Suprapubic skin (tissue), 4 donors: ENCODE measurements at places on chromosomes 7 and 10. TPM values are rescaled to one million over a fixed set of nuclear protein-coding genes. Genes with fewer than 3 reads are reported as not detected.

DOCK4 gene
- total RNA-seq: 7.5 TPM

CNTNAP2 gene
- total RNA-seq: 0.89 TPM

FGFR2 gene
- total RNA-seq: 105 TPM

TMEM213 gene
- total RNA-seq: 18.1 TPM

RBM20 gene
- total RNA-seq: 1.6 TPM

SSC4D gene
- 0.42 TPM for total RNA-seq

SUN3 gene
- total RNA-seq: not detected

FLNC gene
- total RNA-seq: 4.2 TPM

NUPR2 gene
- 4.5 TPM for total RNA-seq

ASZ1 gene
- not detected for total RNA-seq

CAMK1D gene
- total RNA-seq: 26.4 TPM

TYW1B gene
- total RNA-seq: 1.4 TPM

IMPDH1 gene
- 43.9 TPM for total RNA-seq

BAIAP2L1 gene
- 26.4 TPM for total RNA-seq

C10orf90 gene
- total RNA-seq: 6.5 TPM

HOGA1 gene
- total RNA-seq: 6.2 TPM

GPR26 gene
- total RNA-seq: not detected

COMMD3 gene
- 33.9 TPM for total RNA-seq

CAV2 gene
- 97.6 TPM for total RNA-seq

JCAD gene
- 2.6 TPM for total RNA-seq

IGF2BP3 gene
- not detected for total RNA-seq

RELN gene
- total RNA-seq: 0.72 TPM

PLXDC2 gene
- 96.5 TPM for total RNA-seq

AEBP1 gene
- 27.3 TPM for total RNA-seq

COL17A1 gene
- 1,542 TPM for total RNA-seq

PLEKHS1 gene
- 0.32 TPM for total RNA-seq

MYOF gene
- 109 TPM for total RNA-seq

ZNF138 gene
- total RNA-seq: 24.3 TPM

CASD1 gene
- total RNA-seq: 13.3 TPM

SPDYE1 gene
- not detected for total RNA-seq

CFAP46 gene
- total RNA-seq: 0.21 TPM

LAMB1 gene
- total RNA-seq: 84.9 TPM

PRKCQ gene
- total RNA-seq: 1.0 TPM

ST8SIA6 gene
- 1.2 TPM for total RNA-seq

ZNF485 gene
- total RNA-seq: 1.8 TPM

PTPN20 gene
- 5.2 TPM for total RNA-seq

GRM3 gene
- not detected for total RNA-seq

ADRB1 gene
- 1.0 TPM for total RNA-seq

SPDYE8 gene
- total RNA-seq: not detected

IL2RA gene
- total RNA-seq: not detected

DNAJC12 gene
- total RNA-seq: 0.57 TPM

CRTAC1 gene
- 1.3 TPM for total RNA-seq

IGFBP3 gene
- 209 TPM for total RNA-seq

CCDC186 gene
- 43.6 TPM for total RNA-seq

UCN3 gene
- total RNA-seq: not detected

VKORC1L1 gene
- 21.5 TPM for total RNA-seq

ZFAND4 gene
- 18.2 TPM for total RNA-seq

HIF1AN gene
- 43.5 TPM for total RNA-seq

TRIL gene
- total RNA-seq: 2.6 TPM

LRRN3 gene
- 0.30 TPM for total RNA-seq

LDB3 gene
- 0.44 TPM for total RNA-seq

FGL2 gene
- total RNA-seq: 8.6 TPM
